ENCODE measurements at places on chromosomes 1 and 21.

GRCh38 chr1:64549464-64550239, 79.7 kb downstream of the CACHD1 start:
- DNase-seq = no peak

GRCh38 chr1:79323239-79324025, 316.9 kb upstream of the ADGRL4 start:
- DNase-seq = no peak

- DNase-seq = no peak
Observed at GRCh38 chr1:33853431-33853830, 10.4 kb upstream of the HMGB4 start.

DNA sequence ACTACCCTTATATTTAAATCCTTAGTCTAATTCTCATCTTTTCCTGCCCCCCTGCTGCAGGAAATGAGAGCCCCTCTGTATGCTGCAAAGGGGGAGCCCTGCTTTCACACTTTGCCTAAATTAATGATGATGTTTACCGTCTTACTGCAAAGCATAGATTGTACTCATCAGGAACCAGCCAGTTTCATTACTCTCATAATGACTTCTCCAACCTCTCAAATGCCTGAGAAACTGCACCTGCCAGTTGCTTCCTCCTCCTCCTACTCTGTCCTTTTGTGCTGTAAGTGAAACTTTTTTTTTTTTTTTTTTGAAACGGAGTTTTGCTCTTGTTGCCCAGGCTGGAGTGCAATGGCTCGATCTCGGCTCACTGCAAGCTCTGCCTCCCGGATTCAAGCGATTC, 101.7 kb downstream of the ADSS2 start:
- no peak for DNase-seq

DNA sequence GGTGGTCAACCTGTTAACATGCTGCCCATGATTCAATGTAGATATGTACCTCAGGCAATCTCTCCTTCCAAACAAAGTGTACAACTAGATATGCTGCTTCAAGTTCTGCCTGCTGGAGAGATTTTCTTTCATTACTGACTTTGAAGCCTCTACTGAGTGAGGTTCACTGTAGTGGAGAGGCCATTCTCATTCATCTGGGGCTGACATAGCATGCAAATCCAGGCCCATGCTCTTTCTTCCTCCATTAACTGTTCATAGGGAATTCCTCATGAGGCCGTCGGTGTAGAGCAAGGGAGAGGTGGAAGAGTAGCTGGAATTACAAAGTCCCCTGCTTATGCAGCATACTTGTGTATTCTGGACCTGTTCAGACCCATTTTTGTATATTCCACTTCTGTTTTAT, 38.6 kb downstream of the VANGL2 start:
- DNase-seq = no peak

DNA sequence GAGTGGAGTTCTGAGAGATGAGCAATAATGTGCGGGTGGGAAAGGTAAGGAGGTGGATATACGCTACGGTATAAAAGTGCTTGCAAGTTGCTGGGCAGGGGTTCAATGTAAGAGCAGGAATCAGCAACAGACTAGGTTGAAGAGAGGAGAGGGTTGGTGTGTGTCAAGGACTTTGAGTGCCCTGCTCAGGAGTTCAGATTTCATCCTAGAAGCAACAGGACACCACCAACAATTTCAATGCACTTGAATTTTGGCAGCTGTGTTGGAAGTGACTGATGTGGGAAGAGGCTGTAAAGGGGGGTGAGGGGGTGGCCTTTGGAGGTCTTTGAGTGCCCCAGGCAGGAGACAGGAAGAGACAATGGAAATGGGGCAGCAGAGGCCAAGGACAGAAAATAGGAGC, 57.3 kb downstream of the RHOU start:
- no peak for DNase-seq

GRCh38 chr1:23156940-23157339, 11.7 kb downstream of the LUZP1 start:
- no peak for DNase-seq

- DNase-seq = no peak
Observed at GRCh38 chr1:21594501-21594900, 74.7 kb downstream of the RAP1GAP start.

GRCh38 chr1:8835941-8836643, 18.7 kb upstream of the RERE start:
- DNase-seq = no peak
